Naive B cell (primary cell): ENCODE measurements at places on chromosomes 5 and 9. TPM values are rescaled to one million over a fixed set of nuclear protein-coding genes. Genes with fewer than 3 reads are reported as not detected.
A peak's percentile ranks its signal among the peaks of the same experiment; 100 is the strongest.

GRCh38 chr9:16132513-16132912, 579.7 kb downstream of the CCDC171 start:
- no peak for DNase-seq

DNA sequence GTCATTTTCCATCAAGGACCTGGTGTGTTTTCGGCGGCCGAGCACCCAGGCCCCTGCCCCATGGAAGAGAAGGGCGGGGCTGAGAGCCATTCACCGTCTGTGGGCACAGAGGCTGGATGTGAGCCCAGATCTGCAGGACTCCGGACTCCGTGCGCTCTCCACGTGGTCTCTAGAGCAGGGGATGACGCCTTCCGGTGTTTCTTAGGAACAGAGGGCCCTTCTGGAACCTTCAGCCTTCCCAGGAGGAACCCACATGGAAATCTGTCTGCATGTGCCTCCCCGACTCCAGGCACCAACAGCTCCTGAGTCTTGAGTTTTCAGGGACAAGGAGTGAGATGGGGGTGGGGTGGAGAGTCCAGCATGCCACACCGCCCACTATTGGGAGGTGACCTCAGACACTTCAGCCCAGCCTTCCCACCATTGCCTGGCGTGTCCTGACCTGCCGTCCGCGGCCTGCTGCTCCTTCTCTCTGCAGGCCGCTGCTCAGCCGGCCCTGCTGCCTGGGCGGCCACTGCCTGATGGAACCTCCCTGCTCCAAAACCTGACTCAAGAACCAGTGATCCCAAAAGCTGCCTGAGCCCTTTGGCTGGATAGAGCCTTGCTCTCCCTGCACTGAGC, 2.4 kb upstream of the RXRA start:
- no peak for DNase-seq

- DNase-seq: no peak
Observed at GRCh38 chr9:70865471-70865870, 255.9 kb downstream of the TRPM3 start.

DNA sequence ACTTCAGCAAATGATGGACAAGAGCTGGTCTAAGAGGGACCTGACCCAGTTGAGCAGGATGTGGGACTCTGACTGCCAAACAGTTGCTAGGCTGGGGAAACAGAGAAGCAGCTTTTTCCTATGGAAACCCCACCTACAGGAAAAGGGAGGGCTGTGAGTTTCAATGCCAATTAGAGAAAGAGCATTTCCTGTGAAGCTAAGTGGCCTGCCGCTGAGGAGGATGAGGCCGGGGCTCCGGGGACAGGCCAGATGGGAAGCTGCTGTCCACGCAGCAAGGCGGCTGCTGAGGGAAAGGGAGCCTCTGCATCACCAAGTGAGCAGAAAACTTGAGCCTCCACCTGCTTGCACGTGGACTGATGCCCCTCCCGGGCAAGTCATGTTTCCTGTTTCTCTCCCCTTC, at the start of gene PCDH12:
TSS of gene PCDH12 (minus strand) at position 90 of the 400 bp plus-strand sequence. CDS start 351 bp downstream, outside the sequence.
- DNase-seq: no peak

The FGFR4 gene
- 0.58 TPM for polyA plus RNA-seq

DNA sequence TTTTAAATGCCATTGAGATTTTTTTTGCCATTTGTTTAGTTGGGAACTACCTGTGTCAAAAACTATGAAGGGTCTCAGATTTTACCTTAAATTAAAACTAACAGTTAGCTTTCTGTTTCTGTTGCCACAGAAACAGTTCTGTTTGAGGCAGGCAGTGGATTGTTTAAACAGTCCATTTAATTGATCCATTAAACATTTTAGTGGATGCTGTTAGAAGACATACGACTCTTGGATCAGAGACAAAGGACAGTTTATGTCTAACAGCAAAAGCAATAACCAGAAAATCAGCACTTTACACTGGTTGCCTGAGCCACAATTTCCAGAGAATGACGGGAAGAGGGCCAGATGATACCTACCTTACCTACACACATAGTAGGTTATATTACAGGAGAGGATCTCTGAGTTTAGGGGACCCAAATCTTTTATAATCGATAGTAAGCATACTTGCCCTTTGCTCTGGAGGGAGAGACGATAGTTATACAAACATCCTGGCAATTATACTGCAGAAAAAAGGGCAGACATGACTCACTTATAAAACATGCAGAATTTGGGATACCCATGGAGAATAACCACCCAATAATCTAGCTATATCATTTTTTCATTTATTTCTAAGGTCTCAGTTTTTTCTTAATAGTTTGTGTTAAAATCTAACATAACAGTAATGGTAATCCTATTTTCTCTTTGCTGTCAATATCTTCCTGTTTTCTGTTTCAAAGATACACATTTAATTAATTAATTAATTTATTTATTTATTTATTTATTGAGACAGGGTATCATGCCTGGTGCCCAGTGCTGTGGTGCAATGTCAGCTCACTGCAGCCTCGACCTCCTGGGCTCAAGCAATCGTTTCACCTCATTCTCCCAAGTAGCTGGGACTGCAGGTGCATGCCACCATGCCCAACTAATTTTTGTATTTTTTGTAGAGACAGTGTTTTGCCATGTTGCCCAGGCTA, 136.7 kb upstream of the TNFAIP8 start:
- DNase-seq: no peak

DNA sequence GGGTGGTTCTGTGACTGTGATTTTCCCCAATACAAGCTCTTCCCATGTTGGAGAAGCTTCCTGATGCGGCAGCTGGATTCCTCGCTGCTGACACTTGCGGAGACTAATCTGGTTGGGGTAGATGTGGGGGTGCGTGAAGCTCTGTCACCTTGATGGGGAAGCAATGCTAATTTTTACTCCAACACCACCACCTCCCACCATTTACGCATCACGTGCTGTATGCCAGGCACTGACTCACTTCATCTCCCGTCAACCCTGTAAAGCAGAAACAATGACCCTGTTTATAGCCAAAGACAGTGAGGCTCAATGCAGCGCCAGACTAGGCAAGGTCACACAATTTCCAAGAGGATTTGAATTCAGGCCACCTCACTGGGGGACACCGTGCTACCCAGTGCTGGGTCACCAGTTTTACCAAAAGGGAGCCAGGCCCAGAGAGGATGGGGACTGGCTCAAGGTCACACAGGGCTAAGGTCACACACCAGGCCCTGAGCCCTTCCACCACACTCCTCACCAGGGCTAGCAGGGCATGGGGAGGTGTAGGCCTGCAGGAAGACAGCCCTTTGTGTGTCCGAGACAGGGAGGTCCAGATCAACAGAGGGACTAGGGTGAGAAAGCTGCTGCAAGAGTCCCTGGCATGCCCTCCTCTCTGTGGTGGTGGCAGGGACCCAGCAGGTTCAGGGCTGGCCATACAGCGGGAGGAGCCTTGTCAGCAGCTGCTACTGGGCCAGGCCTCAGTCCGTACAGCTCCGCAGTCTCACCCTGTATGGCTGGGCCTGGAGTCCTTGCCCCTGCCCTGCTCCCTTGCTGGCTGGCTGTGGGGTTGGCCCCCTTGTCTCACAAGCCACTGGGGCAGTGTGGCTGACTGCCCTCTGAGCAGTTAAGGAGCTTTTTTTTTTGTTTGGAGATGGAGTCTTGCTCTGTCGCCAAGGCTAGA, 3.3 kb downstream of the STKLD1 start:
- no peak for DNase-seq

GRCh38 chr5:105587963-105588662, 2025.5 kb upstream of the NUDT12 start:
- DNase-seq: no peak

DNA sequence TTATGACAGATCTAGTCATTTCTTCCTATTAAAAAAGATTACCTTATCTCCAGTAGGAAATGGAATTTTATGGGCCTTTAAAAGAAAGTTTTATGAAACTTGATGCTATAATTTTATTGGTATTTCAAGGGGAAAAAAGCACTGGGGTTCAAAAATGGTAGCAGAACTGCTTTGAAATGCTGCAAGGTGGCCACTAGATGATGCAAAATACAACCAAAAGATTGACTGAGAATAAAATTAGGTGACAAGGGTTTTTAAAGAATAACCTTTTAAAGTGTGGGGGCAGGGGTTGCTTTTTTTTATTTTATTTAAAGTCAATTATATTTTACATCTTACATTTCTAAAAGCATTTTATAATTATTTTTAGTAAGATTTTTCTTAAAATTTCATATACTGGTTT, 61.7 kb downstream of the KLF9 start:
- DNase-seq: peak; percentile 14

DNA sequence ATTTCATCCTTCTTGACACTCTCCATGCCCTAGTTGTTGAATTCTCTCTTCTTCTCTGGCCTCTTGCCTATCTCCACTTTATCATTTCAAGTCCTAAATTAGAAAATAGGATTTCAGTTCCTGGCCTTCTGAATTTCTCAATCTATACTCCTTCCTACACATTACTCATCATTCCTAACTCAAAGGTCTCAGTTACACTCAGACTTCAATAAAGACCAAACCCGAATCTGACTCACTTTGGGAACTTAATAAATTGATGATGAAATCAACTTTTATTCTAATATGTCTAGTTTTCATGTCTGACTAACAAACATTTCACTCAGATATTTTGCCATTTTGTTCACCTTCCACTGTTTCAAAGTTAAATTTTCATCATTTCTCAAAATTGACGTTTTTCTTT, 113.6 kb upstream of the TSLP start:
- no peak for DNase-seq

DNA sequence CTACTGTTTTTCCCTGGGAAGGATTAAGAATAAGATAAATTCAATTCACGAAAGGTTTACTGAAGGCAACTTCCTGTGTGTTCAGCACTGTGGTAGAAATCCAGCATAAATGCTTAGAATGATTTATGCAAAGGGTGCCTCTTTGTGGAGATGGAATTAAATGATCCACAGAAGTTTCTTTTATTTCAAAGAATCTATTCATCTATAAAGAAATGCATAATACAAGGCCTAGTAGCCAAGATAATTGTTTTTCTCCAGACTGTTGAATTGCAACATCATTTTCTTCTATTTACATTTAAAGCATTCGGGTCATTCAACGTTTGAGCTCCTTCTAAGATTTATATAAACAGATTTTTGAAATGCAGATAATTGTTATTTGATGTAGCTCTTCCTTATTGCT, 138.8 kb upstream of the NFIL3 start:
- DNase-seq: no peak

The FLT4 gene
- not detected for polyA plus RNA-seq

The EMB gene
- 95.7 TPM for polyA plus RNA-seq

GRCh38 chr5:158811350-158811749, 288.4 kb downstream of the EBF1 start:
- no peak for DNase-seq

- DNase-seq: no peak
Observed at GRCh38 chr5:89395111-89395510, 512.1 kb upstream of the MEF2C start.

The ANKRD18B gene
- not detected for polyA plus RNA-seq

The PCDHGB3 gene
- not detected for polyA plus RNA-seq

GRCh38 chr5:78537821-78538220, 110.8 kb downstream of the LHFPL2 start:
- DNase-seq: peak; percentile 37

DNA sequence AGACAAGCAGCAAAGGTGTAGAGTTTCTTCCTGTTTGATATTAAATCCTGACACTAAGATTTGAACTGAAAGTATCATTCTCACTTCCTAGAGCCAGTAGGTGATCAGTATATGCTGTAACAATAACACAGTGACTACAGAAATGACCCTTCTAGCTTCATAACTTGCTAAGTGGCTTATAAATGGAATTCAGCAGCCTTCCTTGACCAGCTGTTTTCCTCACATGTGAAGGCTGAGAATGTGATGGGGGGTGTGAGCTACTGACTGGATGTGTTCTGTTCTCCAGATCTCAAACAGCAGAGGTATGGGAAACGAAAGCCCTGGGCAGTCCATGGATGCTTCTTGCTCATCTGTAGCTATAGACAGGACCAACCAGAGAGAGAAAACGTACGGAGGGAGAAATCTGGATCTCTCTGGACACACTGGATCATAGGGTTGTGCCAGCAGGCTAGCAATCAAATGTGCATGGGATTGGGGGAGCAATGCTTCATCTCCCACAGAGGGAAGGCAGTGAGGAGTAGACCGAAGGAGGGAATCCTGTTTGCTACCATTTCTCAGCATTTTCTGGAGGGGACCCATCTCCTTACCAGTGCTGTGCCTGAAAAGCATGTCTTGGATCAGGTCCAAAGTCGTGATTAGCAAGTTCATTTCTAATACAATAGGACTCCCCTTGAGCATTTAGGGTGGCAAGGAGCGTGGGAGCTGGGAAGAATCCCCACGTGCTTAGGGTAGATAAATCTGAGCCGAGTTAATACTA, 39.4 kb downstream of the TNFAIP8 start:
- DNase-seq: peak; percentile 33

The NXNL2 gene
- not detected for polyA plus RNA-seq

DNA sequence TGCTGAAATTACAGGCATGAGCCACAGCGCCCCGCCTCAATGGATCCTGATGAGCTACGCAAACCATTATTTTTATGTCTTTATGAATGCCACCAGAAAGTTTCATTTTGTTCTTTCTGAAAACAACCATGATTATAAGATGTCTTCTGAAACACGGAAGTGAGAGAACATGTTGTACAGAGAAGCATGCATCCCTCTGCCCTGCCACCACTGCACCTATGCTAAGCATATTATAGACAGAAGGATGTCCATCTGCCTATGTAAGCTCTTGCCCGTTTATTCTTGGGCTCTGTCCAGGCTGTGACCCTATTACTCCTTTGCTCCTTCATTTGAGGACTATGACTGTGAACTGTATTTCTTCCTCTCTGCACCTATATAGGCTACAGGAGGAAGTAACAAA, 74.3 kb downstream of the GRAMD2B start:
- DNase-seq: no peak

The PTPRD gene
- not detected for polyA plus RNA-seq

DNA sequence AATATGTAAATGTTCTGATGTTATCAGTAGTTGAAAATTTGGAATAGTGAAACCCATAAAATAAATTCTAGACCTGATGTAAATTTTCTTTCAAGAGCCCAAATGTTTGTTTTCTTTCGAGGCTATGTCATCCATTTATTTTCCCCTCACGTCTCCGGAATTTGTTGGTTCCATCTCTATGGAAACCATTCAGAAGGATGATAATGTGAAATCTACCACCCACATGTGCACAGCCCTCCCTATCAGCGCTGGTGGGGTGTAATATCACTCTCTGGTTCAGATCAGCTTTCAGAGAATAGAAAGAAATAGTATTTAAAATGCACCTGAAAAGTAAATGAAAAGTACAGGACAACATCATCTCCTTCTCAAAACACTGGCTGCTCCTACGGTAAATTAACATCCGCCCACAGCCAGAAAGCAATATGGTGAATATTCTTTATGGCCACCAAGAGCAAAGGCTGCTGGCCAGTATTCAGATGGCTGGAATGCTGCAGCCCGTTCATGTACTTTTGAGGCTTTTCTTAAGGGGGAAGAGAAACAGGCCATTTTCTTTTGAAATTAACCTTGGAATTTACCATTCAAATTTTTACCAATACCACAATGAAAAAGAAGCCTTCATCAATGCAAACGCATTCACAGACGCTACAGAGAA, 28.5 kb downstream of the GLDC start:
- no peak for DNase-seq

The STK32A gene
- polyA plus RNA-seq: not detected

DNA sequence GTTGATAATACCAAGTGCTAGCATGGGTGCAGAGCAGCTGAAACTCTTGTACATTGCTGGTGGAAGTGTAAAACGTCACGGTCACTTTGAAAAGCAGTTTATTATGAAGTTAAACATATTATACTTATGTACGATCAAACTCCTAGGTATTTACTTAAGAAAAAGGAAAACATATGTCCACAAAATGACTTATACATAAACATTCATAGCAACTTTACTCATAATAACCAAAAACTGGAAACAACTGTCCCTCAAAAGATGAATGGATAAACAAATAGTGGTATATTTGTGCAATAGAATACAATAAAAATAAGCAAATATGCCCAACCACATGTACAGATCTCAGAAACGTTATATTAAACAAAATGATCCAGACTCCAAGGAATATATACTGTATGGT, 92.3 kb upstream of the TRIO start:
- DNase-seq: no peak
